ENCODE measurements at places on chromosomes 5 and 9. TPM values are rescaled to one million over a fixed set of nuclear protein-coding genes. Genes with fewer than 3 reads are reported as not detected.

DNA sequence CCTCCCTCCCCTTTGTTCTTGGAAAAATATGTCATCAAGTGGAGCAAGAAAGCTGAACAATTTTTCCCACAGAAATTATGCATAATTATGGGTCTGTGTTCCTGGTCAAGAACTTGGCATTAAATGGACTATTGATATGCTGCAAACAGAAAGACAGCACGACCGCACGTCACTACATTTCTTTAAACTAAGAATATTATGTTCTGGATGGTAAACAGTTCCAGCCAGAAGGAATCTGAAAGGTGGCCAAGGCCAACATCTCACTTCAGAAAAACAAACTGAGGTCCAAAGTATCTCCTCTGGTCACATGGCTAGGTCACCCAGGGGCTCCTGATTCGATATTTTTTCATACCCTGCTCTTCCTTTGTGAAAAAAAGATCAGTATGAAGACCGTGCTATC is 173.3 kb upstream of the GAS1 start:
- no peaks in the 10 kb centered on the region for H3K27me3 ChIP-seq
- H3K4me3 ChIP-seq: no peak overlapping the region
- H3K27ac ChIP-seq: no peak overlapping the region
- no peaks in the 10 kb centered on the region for H3K36me3 ChIP-seq
- no peak for DNase-seq

CDC20B gene
- not detected for total RNA-seq

- no peak overlapping the region for H3K27ac ChIP-seq
- no peaks in the 10 kb centered on the region for H3K36me3 ChIP-seq
- no peak for DNase-seq
- H3K27me3 ChIP-seq: no peaks in the 10 kb centered on the region
- H3K4me3 ChIP-seq: no peak overlapping the region
- H3K4me1 ChIP-seq: peaks cover 16% of the 10 kb centered on the region
These were observed 31.2 kb downstream of the DEPDC1B start for GRCh38 chr5:60668686-60669304.

DNA sequence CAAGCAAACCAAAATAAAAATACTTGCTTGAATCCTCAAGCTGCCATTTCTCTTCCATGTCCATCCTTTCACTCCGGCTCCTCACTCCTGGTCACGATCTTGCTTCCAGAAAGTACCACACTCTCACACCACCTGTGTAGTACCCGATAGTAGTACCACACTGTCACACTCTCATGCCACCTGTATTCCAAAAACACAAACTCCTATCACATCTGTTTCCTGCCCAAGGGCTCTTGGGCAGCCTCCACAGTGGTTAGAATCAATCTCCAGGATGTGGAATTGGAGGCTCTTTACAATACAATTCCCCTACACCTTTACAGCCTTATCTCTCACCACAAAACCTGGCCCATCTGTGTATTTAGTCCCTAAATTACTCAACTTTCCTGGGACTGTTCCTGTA is 130.6 kb downstream of the GNAQ start:
- no peaks in the 10 kb centered on the region for H3K36me3 ChIP-seq
- H3K4me3 ChIP-seq: no peak overlapping the region
- no peak overlapping the region for H3K27ac ChIP-seq
- no peak for DNase-seq
- no peaks in the 10 kb centered on the region for H3K4me1 ChIP-seq
- no peaks in the 10 kb centered on the region for H3K27me3 ChIP-seq

DNA sequence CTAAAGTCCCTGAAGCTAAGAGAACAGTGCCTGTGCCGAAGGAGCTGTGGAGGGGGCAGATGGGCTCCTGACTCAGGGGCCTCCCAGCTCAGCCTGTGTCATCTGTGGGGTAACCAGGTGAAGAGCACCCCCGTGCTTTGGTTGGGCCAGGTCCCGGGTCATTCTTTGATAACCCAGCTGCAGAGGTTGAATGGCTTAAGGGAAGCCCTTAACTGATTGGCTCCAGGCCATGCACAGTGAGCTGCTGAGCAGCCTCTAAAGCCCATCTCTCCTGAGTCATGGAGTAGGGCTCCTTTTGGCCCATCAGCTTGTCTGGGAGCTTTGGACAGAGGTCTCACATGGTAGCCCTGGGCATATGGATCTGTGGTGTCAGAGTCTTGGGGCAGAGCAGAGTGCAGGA is 28.7 kb downstream of the COL27A1 start:
- H3K27me3 ChIP-seq: no peaks in the 10 kb centered on the region
- H3K4me3 ChIP-seq: no peak overlapping the region
- H3K4me1 ChIP-seq: peaks cover 5% of the 10 kb centered on the region

LEAP2 gene
- total RNA-seq: 1.7 TPM

AJM1 gene
- total RNA-seq: 5.5 TPM

GRCh38 chr5:140213370-140213983 is 38.5 kb downstream of the CYSTM1 start:
- no peaks in the 10 kb centered on the region for H3K36me3 ChIP-seq
- DNase-seq: no peak
- H3K27me3 ChIP-seq: no peaks in the 10 kb centered on the region
- H3K4me1 ChIP-seq: peaks cover 46% of the 10 kb centered on the region
- no peak overlapping the region for H3K4me3 ChIP-seq

SPINK13 gene
- total RNA-seq: not detected

DNA sequence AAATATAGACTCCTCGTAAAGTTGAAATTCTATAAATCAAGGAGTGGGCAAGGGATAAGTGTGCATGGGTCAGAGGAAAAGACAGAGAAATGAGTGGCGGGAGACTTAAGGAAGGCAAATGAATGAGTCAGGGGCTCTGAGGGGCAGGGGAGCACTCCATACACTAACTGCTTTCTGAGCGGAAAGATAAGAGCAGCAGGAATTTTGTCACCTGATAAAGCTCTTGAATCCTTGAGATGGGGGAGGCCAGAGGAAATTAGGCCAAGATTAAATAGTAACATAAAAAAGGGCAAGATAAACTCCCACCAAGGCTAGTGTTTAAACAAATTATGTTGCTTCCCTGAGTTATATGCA is 191.0 kb upstream of the S1PR3 start:
- no peaks in the 10 kb centered on the region for H3K36me3 ChIP-seq
- H3K27me3 ChIP-seq: no peaks in the 10 kb centered on the region
- H3K4me3 ChIP-seq: no peak overlapping the region
- no peak overlapping the region for H3K27ac ChIP-seq
- DNase-seq: no peak
- H3K4me1 ChIP-seq: no peaks in the 10 kb centered on the region

DNA sequence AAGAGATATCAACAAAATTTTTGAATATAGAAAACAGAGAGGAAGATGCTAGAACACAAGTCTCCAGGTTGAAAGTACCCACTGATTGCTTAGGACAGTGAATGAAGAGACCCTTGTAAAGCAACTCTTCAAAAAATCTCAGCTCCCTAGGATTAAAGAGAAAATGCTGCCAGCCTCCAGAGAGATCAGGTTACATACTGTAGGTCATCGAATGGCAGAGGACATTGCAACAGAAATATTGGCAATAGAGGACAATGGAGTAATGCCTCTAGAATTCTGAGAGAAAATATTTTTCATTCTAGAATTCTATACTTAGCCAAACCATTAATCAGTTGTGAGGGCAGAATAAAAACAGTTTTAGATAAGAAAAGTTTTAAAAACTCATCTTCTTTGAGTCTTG is 43.1 kb upstream of the ELL2 start:
- H3K4me3 ChIP-seq: no peak overlapping the region
- no peak for DNase-seq
- H3K4me1 ChIP-seq: no peaks in the 10 kb centered on the region
- H3K27ac ChIP-seq: no peak overlapping the region
- H3K27me3 ChIP-seq: no peaks in the 10 kb centered on the region

TRAF2 gene
- total RNA-seq: 7.2 TPM

DNA sequence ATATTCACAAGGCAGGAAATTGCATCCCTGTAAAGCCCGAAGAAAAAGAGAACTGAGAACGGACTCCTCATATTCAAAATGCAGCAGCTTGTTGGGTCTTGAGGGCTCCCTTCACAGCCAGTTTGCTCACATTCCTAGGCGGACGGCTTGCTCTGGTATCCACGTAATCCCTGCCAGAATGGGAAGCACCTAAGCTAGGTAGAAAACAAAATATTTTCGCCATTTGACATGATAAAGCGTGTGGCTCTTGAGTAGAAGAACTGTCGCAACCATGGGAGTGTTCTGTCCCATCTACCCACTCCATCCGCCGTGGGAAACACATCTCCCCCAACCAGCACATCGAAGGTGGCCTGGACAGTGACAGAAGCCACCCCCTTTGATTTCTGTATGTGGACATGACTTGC is 183.1 kb downstream of the GAS1 start:
- H3K27ac ChIP-seq: no peak overlapping the region
- H3K36me3 ChIP-seq: no peaks in the 10 kb centered on the region
- H3K4me3 ChIP-seq: no peak overlapping the region
- H3K4me1 ChIP-seq: no peaks in the 10 kb centered on the region

PAX5 gene
- total RNA-seq: 0.32 TPM

DNA sequence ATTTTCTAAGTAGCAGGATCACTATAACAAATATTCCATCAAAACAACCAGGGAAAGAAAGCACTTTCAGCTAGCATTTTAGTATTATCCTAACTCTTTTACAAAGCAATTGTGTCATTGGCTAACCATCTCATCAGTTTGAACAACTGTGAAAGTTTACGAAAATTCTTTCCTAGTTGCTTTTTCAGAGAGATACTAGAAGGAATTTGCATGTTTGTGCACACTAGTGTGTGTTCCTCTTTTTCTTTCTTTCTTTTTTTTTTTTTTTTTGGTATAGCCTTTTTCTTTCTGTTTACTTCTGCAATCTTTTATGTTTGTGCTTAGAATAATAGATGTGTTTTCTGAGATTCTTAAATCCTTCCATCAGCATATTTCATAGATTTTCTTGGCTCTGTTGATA is 124.7 kb upstream of the SEMA6A start:
- H3K27me3 ChIP-seq: no peaks in the 10 kb centered on the region
- H3K4me1 ChIP-seq: no peaks in the 10 kb centered on the region
- H3K36me3 ChIP-seq: no peaks in the 10 kb centered on the region
- no peak overlapping the region for H3K4me3 ChIP-seq
- DNase-seq: no peak

- H3K4me3 ChIP-seq: no peak overlapping the region
- no peaks in the 10 kb centered on the region for H3K4me1 ChIP-seq
- no peak for DNase-seq
- H3K27me3 ChIP-seq: no peaks in the 10 kb centered on the region
These were observed 33.9 kb upstream of the OTULINL start for GRCh38 chr5:14547666-14548065.

- H3K36me3 ChIP-seq: no peaks in the 10 kb centered on the region
- no peak overlapping the region for H3K27ac ChIP-seq
- DNase-seq: no peak
- H3K4me1 ChIP-seq: no peaks in the 10 kb centered on the region
- no peak overlapping the region for H3K4me3 ChIP-seq
- no peaks in the 10 kb centered on the region for H3K27me3 ChIP-seq
These were observed 196.9 kb downstream of the DMRTA1 start for GRCh38 chr9:22643541-22643940.

DNA sequence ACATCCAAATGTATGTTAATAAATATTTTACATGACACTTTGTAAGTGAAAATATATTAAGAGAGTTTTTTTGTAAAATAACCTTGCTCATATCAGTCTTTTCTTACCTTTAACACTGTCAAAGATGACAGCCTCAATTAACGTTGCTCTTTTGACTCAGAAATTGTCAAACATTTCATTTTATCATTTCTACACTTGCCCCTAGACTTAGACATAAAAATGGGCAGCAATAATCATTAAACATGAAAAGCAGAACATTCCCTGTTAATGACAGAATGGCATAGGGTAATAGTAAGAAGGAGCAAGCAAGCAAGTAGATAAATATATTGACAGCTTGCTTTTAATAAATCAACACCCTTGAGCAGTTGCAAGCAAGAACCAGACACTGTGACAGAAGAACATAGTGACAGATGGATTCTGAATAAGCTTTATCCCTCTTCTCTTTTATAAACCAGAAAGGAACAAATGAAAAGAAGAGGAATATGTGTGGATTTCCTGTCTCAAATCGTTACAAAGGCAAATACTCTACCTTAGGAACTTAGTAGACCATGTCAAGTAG is 796.0 kb upstream of the CHD1 start:
- H3K4me1 ChIP-seq: no peaks in the 10 kb centered on the region
- H3K36me3 ChIP-seq: no peaks in the 10 kb centered on the region
- H3K27me3 ChIP-seq: no peaks in the 10 kb centered on the region
- no peak overlapping the region for H3K4me3 ChIP-seq
- no peak overlapping the region for H3K27ac ChIP-seq
- DNase-seq: no peak

DNA sequence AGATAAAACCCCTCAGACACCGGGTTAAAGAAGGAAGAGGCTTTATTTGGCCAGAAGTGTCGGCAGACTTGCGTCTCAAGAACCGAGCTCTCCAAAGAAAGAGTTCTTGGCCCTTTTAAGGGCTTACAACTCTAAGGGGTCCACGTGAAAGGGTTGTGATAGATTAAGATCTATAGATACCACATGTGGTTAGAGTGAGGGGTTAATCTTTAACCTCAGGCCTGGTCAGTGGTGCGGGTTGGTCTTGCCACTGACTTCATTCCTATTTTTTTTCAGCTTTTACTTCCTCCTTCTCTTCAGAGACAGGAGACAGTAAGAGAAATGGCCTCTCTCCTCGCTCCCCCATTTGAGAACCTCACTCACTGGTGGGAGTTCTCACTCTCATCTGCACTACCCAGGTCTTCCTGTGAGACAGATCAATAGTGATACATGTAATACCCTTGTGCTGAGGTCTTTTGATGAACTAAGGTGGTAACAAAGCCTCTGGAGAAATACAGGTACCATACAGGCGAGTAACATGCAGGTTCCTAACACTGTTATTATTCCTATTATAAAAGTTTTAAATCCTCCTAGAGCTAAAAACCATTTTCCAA is 52.4 kb upstream of the COX7C start:
- H3K4me1 ChIP-seq: no peaks in the 10 kb centered on the region
- no peak overlapping the region for H3K27ac ChIP-seq
- H3K4me3 ChIP-seq: no peak overlapping the region
- DNase-seq: no peak

DNA sequence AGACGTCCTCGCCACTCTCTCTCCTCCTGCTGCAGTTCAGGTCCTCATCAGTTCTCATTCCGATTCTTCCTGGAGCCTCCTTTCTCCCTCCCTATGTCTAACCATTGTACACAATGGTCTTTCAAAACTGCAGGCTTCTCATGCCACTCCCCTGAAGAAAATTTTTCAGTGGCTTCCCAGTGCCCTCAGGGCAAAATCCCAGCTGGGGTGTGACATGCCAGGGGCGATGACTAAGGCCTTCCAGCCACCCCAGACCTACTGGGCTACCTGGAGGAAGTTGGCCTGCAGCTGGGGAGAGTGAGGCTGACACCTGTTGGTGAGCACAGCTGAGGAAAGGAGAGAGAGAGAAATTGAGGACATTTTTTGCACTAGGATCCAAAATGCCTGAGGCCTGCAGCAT is 65.2 kb downstream of the SREK1 start:
- H3K4me1 ChIP-seq: no peaks in the 10 kb centered on the region
- H3K36me3 ChIP-seq: no peaks in the 10 kb centered on the region
- no peak overlapping the region for H3K4me3 ChIP-seq
- DNase-seq: no peak

DNA sequence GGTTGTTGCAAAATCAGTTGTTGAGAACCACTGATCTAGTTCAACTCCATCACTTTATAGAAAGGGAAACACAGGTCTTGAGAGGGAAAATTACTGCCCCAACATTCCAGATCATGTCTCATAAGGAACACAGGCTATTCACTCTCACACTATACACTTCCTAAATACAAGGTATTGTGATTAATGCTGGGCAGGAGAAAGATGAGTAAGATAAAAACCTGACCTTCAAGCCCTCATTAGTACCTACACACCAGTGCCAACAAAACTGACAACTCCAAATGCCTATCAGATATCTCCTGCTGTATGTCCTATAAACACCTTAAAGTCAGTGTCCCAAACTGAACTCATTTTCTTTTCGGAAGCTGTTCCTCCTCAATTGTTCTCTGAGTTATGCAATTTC is 8.2 kb downstream of the GNE start:
- H3K27me3 ChIP-seq: no peaks in the 10 kb centered on the region
- H3K36me3 ChIP-seq: peaks cover 4% of the 10 kb centered on the region
- H3K4me1 ChIP-seq: no peaks in the 10 kb centered on the region
- H3K27ac ChIP-seq: no peak overlapping the region

C9orf85 gene
- total RNA-seq: 3.9 TPM

Data from pancreas (tissue), 10 donors.